ENCODE measurements at places on chromosomes 3 and 15. TPM values are rescaled to one million over a fixed set of nuclear protein-coding genes. Genes with fewer than 3 reads are reported as not detected.

NECTIN3 gene
- 32.8 TPM for total RNA-seq

GASK1A gene
- total RNA-seq: not detected

CMTM8 gene
- 2.7 TPM for total RNA-seq

SAXO2 gene
- not detected for total RNA-seq

TF gene
- 0.74 TPM for total RNA-seq

C2CD4A gene
- total RNA-seq: not detected

DPPA2 gene
- total RNA-seq: 0.64 TPM

ADGRG7 gene
- total RNA-seq: not detected

STRC gene
- total RNA-seq: not detected

TNNC1 gene
- 1.5 TPM for total RNA-seq

CRYGS gene
- total RNA-seq: 0.40 TPM

CHRM5 gene
- not detected for total RNA-seq

PCSK6 gene
- 1.5 TPM for total RNA-seq

MOBP gene
- total RNA-seq: not detected

FBLN2 gene
- total RNA-seq: 1.4 TPM

NEDD4 gene
- 38.7 TPM for total RNA-seq

NCEH1 gene
- total RNA-seq: 4.3 TPM

EPHB1 gene
- 1.6 TPM for total RNA-seq

RAB11A gene
- total RNA-seq: 171 TPM

ISG20 gene
- total RNA-seq: 383 TPM

ARL8B gene
- total RNA-seq: 24.5 TPM

CHDH gene
- total RNA-seq: not detected

ISY1 gene
- total RNA-seq: 49.6 TPM

FOXB1 gene
- not detected for total RNA-seq

PLCH1 gene
- total RNA-seq: 0.29 TPM

MST1R gene
- 1.4 TPM for total RNA-seq

EEF1AKMT4 gene
- total RNA-seq: 5.9 TPM

KBTBD8 gene
- total RNA-seq: 2.1 TPM

PROK2 gene
- total RNA-seq: 0.13 TPM

Data from A375 (cell line).